ENCODE measurements at places on chromosomes 1 and 21.

GRCh38 chr1:158329733-158330132, 1.6 kb downstream of the CD1B start:
- DNase-seq = no peak

- no peak for DNase-seq
These were observed 125.7 kb upstream of the GADD45A start for GRCh38 chr1:67559222-67559700.

GRCh38 chr1:181676269-181676668, 193.0 kb downstream of the CACNA1E start:
- DNase-seq = no peak

DNA sequence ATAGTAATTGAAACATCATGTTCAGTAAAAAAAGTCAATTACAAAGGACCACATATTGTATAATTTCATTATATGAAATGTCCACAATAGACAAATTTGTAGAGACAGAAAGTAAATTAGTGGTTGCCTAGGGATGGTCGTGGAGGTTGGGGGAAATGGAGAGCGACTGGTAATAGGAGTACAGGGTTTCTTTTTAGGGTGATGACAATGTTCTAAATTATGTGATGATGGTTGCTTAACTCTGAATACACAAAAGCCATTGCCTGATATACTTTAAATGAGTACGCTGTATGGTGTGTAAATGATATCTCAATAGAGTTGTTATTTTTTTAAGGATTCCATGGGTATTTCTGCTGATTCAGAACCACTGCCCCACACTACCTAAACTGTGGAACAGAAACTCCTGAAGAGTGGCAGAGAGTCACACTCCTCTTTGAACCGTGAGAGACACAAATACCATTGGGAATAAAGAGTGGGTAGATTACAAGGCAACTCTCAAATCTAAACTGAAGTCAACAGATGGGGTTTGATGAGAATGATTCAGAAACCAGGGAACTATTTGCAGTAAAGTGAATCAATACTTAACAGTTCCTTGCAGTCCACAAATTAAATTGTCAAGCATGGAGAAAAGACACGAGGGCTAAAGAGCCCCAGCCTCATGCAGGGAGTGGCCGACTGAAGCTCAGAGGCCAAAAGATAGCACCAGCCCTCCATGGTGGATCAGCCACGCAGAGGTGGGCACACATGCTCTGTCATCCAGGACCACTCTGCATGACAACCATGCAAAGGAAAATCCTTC, 118.0 kb downstream of the CAPN8 start:
- DNase-seq = no peak

DNA sequence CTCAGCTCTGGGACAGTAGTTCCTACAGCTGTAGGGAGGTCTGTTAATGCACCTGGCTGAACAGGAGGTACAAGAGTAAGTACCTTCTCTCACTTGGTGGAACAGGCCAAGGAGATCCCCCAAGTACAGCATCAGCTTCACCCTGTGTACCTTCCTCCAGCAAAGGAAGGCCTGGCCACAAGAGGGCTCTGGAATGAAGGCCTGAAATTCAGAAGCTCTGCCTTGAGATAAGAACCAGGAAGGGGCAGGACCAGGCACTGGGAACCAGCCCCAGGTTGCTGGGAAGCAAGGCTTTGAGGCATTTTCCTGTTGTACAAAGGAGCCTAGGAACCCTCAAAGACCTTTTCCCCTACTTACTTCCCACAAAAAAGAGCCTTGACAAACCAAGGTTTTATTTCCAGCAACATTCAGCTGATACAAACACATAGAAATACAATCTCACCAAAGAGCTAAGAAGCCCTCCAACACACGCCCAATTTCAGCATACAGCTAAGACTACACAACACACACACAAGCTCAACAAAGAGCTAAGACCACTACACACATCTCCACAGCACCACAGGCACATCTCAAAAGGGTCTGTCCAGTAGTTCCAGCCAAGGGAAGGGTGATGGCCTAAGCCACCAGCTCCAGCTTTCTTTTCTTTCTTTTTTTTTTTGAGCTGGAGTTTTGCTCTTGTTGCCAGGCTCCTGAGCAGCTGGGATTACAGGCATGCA, 23.5 kb downstream of the F11R start:
- DNase-seq = peak; percentile 56

Data from activated T-cell treated with anti-CD3 and anti-CD28 coated beads, Interleukin-2, amount 50 U/mL, for 1 hour (primary cell).